Stimulated activated CD8-positive, alpha-beta memory T cell treated with anti-CD3 and anti-CD28 coated beads, Interleukin-4, amount 100 ng/mL, for 1 hour (primary cell): ENCODE measurements at places on chromosomes 1 and 21.

GRCh38 chr1:186535388-186536133 is 74.6 kb upstream of the PDC start:
- no peak for DNase-seq

DNA sequence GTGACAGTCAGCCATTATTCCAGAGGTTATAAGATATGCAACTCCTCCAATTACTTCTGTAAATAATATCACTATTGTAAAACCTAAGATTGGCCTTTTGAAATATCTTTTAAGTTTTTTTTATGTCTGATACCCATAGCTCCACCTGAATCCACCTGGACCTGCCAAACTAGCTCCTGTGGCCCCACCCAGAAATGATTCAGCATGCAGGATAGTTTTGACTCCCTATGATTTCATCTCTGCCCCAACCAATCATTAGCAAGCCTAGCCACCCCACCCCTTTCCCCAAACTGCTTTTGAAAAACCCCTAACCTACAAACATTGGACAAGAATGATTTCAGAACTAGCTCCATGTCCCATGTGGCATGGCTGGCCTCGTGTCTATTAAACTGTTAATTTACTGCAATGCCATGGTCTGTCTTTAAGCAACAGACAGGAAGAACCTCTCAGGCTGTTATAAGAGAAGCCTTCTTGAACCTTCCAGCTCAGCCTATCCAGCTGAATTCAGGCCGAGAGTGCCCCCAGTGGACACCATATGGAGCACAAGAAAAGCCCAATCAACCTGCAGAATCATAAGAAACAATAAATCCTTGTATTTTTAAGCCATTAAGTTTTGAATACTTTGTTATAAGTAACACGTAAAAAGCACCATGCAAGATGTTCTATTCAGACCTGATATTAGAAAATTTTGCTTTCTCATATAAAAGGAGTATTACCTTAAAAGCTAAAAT is 263.0 kb upstream of the ZRANB2 start:
- DNase-seq: no peak

GRCh38 chr21:45594721-45595489 is 48.6 kb upstream of the PCBP3 start:
- no peak for DNase-seq

DNA sequence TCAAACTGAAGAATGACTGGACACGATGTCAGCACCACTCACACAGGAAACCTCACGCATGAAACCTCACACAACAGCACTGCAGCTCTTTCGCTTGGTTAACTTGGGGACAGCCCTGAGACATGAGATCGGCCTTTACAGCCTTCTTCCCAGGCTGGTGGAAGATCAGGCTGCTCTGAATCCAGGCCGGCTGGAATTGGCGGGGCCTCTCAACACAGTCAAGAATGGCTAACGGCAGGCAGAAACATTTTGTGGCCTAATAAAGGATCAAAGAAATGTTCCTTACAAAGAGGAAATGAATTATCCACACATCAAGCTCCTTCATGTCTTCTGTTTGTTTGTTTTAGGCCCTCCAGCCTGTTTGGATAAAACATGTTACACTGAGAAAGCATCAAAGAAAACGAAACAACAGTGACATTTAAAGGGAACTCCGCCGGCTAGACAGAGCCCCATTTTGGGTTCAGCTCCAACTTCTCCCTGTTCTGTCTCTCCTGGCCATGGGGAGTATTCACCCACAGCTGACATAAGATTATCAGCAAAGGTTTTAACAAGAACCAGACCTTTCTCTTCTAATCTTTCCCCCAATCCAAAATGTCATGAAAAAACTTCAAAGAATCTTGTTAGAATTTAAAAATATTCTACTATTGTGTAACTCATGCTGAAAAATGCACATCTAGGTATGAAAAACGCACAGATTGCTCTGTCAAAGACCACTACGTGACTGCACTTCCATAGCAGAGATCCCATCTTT is 131.2 kb downstream of the SLC45A1 start:
- DNase-seq: no peak

- DNase-seq: no peak
Measured at GRCh38 chr21:42584296-42584641, 69.2 kb upstream of the PDE9A start.

DNA sequence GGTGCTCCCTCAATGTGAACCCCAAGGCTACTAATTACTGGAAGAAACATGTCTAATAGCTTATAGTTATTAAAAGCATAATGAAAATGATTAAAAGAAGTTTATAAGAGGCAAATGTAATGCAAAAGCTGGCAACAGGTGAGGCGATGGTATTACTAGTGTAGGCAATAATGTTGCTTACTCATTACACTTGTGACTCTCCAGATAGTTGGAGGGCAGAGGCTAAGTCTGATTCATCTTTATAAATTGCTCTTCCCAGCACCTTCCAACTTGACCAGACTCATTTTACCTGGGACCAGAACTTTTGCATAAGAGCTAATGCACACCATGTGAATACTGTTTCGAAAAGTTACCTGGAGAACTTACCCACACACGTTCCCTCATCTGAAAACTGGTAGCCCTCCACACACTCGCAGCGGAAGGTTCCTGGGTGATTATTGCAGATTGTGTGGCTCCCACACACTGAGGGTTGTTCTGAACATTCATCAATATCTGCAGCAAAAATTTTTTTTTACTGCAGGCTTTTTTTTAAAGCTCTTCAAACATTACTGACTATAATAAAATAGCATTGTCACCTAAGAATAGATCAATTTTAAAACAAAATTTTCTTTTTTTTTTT is 48.0 kb downstream of the NID1 start:
- no peak for DNase-seq

- DNase-seq: no peak
Measured at GRCh38 chr1:205002705-205003104, 40.3 kb upstream of the CNTN2 start.

GRCh38 chr21:15079269-15079668 is 14.5 kb upstream of the NRIP1 start:
- no peak for DNase-seq

DNA sequence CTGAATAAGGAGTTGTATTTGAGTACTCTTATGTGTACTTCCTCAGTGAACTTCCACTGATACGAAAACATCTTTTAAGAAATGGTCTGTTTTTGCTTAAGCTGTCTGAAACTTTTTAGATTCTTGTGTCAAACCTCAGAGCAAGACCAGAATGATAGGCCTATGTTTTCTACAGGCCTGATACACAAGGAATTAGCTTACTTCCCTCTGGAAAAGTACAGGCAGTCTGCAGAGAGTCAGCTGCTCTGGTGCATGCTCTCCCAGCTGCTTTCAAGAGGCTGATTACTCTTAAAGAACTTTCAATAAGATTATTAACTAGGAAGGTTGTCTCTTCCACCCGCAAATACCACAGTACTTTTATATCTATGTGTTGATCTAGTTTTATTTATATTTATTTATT is 9.5 kb downstream of the SNX27 start:
- DNase-seq: no peak
